ENCODE measurements at places on chromosomes 5 and 9.

- DNase-seq, result no peak
Observed at GRCh38 chr9:129624947-129625346, 1.0 kb upstream of the NTMT1 start.

- no peak for DNase-seq
Observed at GRCh38 chr9:113579283-113580040, 115.9 kb downstream of the RGS3 start.

- DNase-seq, result no peak
Observed at GRCh38 chr5:141778206-141778605, 96.2 kb upstream of the ARAP3 start.

DNA sequence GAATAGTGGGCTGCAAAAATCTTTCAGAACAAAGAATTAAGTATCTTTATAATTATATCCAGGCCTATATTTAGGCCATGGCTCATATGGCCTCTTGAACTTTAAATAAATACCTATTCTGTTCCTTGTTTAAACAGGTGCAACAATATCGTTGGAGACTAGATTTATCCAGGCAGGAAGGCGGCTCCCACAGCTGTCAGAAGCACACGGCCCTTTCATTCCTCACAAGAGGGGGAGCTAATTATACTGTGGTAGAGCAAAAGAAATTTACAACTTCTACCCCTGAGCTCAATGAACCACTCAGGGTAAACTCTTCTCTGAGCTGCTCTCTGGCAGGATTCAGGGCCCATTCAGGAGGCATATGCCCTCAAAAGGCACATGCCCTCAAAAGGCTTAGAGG lies 31.3 kb downstream of the TMEM174 start:
- no peak for DNase-seq

DNA sequence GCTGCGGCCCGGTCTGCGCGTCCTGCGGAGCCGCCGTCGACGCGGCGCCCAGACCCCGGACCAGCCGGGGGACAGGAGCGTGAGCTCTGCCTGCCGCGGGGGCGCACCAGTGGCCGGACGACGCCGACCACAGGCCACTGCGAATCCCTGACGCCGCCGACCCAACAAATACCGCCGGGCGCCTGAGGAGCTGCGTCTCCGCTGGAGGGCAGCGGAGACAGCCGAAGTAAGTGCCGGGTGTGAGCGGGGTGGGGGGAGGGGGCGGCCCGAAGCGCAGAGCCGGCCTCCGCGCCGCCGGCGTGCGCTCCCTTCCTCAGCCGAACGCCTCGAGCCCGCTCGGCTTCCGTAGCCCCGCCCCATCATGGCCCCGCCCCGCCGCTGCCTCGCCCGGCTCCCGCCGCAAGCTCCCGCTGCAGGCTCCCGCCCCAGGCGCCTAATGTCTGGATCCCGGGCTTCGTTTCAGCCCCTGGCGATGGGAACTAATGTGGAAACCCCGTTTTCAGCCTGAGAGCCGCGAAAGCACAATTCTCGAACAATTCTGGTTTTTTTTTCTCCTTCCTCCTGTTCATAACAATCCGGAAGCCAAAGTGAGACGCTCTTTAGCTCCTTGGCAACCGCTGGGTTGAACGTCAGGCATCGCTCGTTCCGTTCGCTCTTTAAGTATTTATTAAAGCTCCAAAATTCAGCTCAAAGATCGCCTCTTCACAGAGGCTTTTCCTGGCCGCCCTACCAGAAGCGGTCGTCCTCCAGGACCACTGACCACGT lies at the start of gene RFK:
RFK (minus strand) TSS at position 232 of the 765 bp plus-strand sequence. CDS start 255 bp downstream, outside the sequence.
- peak; percentile 90 for DNase-seq

DNA sequence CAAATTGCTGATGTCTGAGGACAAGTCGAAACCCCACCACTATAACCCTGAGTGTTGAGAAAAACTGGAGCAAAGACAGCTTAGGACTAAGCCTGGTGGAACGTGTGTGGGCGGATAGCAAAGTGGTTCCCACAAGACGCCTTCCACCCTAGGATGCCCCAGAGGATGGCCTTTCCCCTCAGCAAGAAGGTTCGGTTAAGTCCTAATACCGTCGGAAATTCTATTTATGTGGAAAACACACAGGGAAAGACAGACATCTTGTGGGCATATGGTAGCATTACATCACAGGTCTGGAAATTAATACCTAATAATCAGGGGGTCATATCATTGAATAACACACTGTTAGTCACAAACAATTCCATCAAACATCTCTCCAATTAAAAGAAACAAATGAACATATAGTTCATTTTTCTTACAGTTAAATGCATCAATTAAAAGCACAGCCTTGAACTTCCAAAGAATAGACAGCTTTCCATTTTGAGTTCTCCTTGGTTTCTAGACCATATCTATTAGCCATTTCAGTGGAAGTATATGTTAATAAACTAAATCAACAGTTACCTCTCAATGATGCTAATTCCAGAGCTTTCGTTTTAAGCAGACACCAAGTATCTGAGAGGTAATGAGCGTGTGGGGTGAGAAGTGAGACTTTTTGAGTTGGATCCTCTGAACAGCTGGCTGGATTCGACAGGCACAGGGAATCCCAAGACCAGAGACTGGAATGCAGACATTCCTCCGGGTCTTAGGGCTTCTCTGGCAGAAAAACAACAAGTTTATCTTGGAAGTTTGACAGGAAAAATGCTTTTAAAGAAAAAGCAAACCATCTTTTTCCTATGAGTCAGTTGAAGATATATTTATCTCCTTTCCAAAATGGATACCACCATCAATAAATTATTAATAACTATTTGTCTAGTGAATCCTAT lies 2.9 kb upstream of the ICE1 start:
- DNase-seq, result no peak

DNA sequence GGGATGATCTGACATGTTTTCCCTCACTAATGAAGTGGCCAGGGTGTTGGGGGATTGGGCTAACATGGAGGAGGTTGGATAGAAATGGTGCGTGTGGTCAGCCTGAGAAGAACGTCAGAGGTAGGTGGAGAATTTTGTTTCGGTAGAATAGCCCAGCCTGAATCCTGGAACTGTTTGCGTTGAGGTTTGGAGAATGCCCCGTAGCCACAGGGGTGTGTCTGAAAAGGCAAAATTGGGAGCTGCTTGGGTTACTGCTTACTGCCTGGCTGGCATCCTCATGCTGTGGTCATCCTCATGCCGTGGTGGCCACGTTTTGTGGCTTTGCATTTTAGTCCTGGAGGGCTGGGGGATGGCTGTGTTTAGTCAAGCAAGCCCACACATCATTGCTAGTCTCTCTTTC lies 236.9 kb downstream of the GOLPH3 start:
- DNase-seq, result no peak

GRCh38 chr9:89342948-89343347 lies 24.6 kb downstream of the SECISBP2 start:
- no peak for DNase-seq

- no peak for DNase-seq
Observed at GRCh38 chr9:13718086-13718485, 438.6 kb upstream of the MPDZ start.

DNA sequence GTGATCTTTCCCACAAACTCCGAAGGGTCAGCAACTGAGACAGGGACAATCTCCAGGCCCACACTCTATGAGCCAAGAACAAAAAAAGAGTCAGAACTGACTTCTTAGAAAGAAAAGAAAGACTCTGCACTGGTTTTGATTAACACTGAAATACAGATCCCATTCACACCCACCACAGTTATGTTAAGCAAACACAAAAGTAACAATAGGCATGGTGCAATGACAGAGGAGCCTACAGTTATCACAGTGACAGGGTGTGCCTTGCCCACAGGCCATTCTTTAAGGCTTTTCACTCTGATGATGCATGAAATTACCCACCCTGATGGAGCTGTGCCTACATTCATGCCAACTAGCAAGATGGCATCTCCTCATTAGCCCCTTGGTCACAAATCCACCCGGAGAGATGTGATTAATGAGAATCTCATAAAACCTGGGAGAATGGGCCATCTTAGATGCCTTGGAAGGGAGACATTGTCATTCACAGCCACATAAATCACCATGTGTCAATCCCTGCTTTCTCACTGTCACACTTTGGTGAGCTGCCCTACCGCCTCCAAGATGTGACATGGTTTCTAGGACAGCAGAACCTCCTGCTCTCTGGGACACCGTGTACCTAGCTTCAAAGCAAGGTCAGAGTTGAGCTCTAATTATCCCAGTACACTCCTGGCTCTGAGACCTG lies 27.6 kb upstream of the FSTL4 start:
- no peak for DNase-seq

DNA sequence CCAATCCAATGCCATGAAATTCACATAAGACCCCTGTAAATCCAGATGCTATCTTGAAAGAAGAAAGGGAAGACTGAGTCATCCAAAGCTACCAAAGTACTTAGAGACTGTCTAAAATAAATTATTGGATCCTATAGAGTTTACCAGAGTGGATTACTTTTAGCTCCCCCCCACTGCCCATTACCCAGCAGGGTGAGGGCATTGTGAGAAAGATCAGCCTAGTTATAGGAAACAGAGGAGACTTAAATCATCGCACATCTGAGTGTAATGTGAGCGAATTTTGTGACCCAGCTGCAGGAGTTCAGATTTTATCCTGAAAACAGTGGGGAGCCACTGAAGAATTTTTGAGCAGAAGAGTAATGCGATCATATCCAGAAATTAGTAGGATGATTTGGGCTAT lies 1.6 kb upstream of the ENHO start:
- no peak for DNase-seq

GRCh38 chr9:122320413-122320881 lies 50.4 kb upstream of the PTGS1 start:
- no peak for DNase-seq

GRCh38 chr5:130350131-130350530 lies 445.9 kb downstream of the CHSY3 start:
- DNase-seq, result no peak

DNA sequence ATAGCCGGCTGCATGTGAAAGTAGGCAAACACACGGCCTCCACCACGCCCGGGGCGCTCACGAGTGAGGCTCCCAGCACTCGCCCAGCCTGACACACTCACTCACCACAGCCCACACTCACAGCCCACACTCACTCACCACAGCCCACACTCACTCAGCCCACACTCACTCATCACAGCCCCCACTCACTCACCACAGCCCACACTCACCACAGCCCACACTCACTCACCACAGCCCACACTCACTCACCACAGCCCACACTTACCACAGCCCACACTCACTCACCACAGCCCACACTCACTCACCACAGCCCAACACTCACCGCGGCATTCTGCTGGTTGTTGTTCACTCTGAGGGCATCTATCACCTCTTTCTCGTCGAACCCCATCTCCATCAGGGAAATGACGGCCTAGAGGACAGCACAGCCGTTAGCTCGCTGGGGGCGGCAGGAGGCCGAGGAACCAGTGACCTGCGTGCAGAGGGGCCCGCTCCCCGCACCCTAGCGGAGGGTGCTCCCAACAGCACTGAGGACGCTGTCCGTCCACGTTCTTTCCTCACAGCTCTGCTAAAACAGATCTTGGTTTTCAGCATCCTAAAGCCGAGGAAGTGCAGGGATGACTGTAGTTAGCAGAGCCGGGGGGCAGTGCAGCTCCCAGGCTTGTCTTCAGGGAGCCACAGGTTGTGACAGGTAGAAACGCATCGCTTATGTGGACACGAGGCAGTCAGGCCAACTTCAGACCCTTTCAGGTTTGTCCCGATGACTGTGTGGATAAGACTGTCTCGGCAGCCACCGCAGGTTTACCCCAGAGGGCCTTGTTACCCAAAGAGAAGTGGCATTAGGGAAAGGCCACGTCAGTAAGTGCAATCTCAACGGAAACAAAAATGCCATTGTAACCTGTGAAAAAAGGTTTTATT lies 21.6 kb downstream of the UBAC1 start:
- DNase-seq, result peak; percentile 38

GRCh38 chr5:145010834-145011233 lies 824.3 kb downstream of the PRELID2 start:
- DNase-seq, result no peak

GRCh38 chr5:94402096-94402495 lies 216.3 kb downstream of the KIAA0825 start:
- DNase-seq, result no peak

- DNase-seq, result no peak
Observed at GRCh38 chr5:31730139-31730538, 91.2 kb downstream of the PDZD2 start.

DNA sequence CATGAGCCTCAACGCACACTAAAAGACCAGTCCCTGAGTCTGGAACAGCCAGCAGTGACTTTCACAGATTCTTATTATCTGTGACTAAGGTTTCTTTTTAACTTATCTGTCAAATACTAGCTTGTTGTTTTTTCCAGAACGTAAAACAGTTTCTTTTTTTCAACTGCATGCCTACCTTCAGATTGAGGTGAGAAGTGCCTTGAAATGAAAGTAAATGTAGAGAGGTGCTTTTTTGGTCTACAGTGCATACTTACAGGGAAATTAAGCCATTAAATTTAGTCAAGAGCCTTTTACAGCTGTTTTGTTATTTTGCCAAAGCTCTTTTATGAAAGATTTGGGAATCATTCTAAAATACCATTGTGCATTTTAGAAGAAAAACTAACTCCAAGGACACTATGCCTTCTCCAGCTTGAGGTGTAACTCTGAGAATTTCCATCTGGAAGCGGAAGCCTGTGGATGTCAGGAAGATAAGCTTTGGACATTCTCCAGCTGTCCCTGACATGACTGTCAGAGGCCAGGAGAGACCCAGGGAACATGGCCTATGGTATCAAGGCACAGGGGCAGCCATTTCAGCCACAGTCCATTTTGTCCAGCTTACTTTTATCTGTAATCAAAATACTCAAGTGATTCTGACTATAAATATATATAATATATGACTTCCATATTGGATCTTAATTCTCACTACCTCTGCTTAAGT lies 230.3 kb downstream of the GLIS3 start:
- DNase-seq, result no peak

- DNase-seq, result no peak
Observed at GRCh38 chr5:142290577-142291299, 34.1 kb downstream of the SPRY4 start.

- peak; percentile 2 for DNase-seq
Observed at GRCh38 chr5:43631182-43631910, 28.4 kb downstream of the NNT start.

GRCh38 chr9:6598249-6598725 lies 47.2 kb downstream of the GLDC start:
- DNase-seq, result no peak

- DNase-seq, result no peak
Observed at GRCh38 chr5:107671742-107672210, 1.0 kb upstream of the EFNA5 start.

DNA sequence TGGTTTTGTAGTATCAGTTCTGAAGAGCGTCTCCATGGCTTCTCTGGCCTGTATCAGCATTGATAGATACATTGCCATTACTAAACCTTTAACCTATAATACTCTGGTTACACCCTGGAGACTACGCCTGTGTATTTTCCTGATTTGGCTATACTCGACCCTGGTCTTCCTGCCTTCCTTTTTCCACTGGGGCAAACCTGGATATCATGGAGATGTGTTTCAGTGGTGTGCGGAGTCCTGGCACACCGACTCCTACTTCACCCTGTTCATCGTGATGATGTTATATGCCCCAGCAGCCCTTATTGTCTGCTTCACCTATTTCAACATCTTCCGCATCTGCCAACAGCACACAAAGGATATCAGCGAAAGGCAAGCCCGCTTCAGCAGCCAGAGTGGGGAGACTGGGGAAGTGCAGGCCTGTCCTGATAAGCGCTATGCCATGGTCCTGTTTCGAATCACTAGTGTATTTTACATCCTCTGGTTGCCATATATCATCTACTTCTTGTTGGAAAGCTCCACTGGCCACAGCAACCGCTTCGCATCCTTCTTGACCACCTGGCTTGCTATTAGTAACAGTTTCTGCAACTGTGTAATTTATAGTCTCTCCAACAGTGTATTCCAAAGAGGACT lies 1.5 kb downstream of the GPR21 start:
- DNase-seq, result no peak

- DNase-seq, result no peak
Observed at GRCh38 chr9:4382722-4383317, 83.0 kb upstream of the GLIS3 start.

GRCh38 chr5:43514471-43514815 lies 505 bp downstream of the C5orf34 start:
- DNase-seq, result no peak

Data from activated CD4-positive, CD25-positive, alpha-beta regulatory T cell (primary cell).